ENCODE measurements at places on chromosomes 4 and X. TPM values are rescaled to one million over a fixed set of nuclear protein-coding genes. Genes with fewer than 3 reads are reported as not detected.

WNK3 gene
- polyA plus RNA-seq = 4.7 TPM

CENPI gene
- polyA plus RNA-seq = 11.4 TPM

TXK gene
- 2.5 TPM for polyA plus RNA-seq

SMR3B gene
- not detected for polyA plus RNA-seq

TAF7L gene
- 0.62 TPM for polyA plus RNA-seq

ZAR1 gene
- not detected for polyA plus RNA-seq

SRPX gene
- polyA plus RNA-seq = 10.0 TPM

RHOXF2 gene
- polyA plus RNA-seq = not detected

FAM47A gene
- polyA plus RNA-seq = not detected

SPANXN5 gene
- polyA plus RNA-seq = not detected

UGT2B11 gene
- polyA plus RNA-seq = 0.49 TPM

YY2 gene
- 3.0 TPM for polyA plus RNA-seq

ACE2 gene
- polyA plus RNA-seq = 65.1 TPM

EXOC1L gene
- polyA plus RNA-seq = not detected

PABPC1L2A gene
- polyA plus RNA-seq = not detected

BEX5 gene
- polyA plus RNA-seq = 10.4 TPM

GAB3 gene
- 2.3 TPM for polyA plus RNA-seq

NALF2 gene
- polyA plus RNA-seq = 0.51 TPM

TNIP3 gene
- 2.6 TPM for polyA plus RNA-seq

ADH7 gene
- not detected for polyA plus RNA-seq

MAGEB2 gene
- polyA plus RNA-seq = not detected

F11 gene
- polyA plus RNA-seq = 1.9 TPM

CLDN34 gene
- polyA plus RNA-seq = not detected

NMU gene
- 30.0 TPM for polyA plus RNA-seq

KLHL4 gene
- 8.6 TPM for polyA plus RNA-seq

PGRMC1 gene
- polyA plus RNA-seq = 258 TPM

SPP1 gene
- 116 TPM for polyA plus RNA-seq

WDR17 gene
- 8.8 TPM for polyA plus RNA-seq

BST1 gene
- polyA plus RNA-seq = 14.4 TPM

FAM149A gene
- 47.9 TPM for polyA plus RNA-seq

DMP1 gene
- polyA plus RNA-seq = 0.04 TPM

SYTL4 gene
- 24.2 TPM for polyA plus RNA-seq

NSG1 gene
- polyA plus RNA-seq = 5.4 TPM

G3BP2 gene
- 158 TPM for polyA plus RNA-seq

POLN gene
- 3.1 TPM for polyA plus RNA-seq

TIMP1 gene
- 97.2 TPM for polyA plus RNA-seq

TRIM61 gene
- 2.9 TPM for polyA plus RNA-seq

CENPVL1 gene
- polyA plus RNA-seq = not detected

SMR3A gene
- not detected for polyA plus RNA-seq

IL2 gene
- not detected for polyA plus RNA-seq

TFE3 gene
- polyA plus RNA-seq = 31.5 TPM

MAGEB1 gene
- not detected for polyA plus RNA-seq

OTC gene
- not detected for polyA plus RNA-seq

Measured in renal cortex interstitium (tissue), 15 donors.